Activated CD4-positive, alpha-beta T cell treated with anti-CD3 and anti-CD28 coated beads, Interleukin-2, amount 50 U/mL, for 48 hours (primary cell): ENCODE measurements at places on chromosomes 6 and 20.

- no peak for DNase-seq
Measured at GRCh38 chr20:20299904-20300303, 68.0 kb upstream of the INSM1 start.

- no peak for DNase-seq
Measured at GRCh38 chr6:128452713-128453112, 67.7 kb downstream of the PTPRK start.

DNA sequence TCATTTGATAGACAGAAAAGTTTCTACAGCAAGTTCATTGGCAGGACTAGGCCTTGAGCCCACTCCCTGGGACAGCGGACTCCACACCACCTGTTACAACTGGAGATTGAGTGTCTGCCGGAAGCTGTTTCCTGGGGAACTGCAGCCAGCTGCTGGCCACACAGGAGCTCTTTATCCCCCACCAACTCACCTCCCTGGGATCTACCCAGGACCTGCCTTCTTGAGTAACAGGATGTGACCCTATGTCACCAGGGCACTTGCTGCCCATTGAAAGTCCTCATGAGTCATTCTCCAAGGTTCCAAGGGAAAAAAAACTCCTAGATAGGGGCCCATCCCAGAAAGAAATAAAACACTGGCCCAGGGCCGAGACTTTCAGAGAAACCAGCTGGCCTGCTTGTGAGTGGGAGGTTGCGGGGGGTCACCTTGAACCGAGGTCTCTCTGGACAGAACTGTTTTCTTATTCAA is 37.4 kb upstream of the SLC9A8 start:
- DNase-seq, result no peak

DNA sequence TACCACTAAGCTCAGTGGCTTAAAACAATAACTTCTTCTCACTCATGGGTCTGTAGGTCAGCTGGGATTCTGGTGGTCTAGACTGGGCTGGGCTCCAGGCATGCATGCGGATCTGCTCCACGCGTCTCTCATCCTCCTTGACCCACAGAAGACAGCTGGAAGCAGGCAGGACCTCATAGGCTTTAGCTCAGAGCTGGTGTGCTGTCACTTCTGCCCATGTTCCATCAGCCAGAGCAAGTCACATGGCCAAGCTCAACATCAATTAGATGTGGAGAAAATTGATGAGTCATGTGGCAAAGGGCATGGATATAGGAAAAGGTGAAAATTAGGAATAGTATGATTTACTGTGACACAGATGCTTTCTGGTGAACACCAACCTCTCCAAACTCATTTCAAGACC is 57.4 kb upstream of the PSMF1 start:
- no peak for DNase-seq

GRCh38 chr6:80249897-80250296 is 143.4 kb downstream of the BCKDHB start:
- no peak for DNase-seq
